ENCODE measurements at places on chromosomes 16 and 17. TPM values are rescaled to one million over a fixed set of nuclear protein-coding genes. Genes with fewer than 3 reads are reported as not detected.

HOXB5 gene
- total RNA-seq, result not detected

MYH13 gene
- not detected for total RNA-seq

MPP2 gene
- total RNA-seq, result 0.75 TPM

CRYBA1 gene
- not detected for total RNA-seq

NPIPA2 gene
- not detected for total RNA-seq

NKD1 gene
- total RNA-seq, result 1.0 TPM

CCL7 gene
- total RNA-seq, result not detected

RHBDL1 gene
- 4.2 TPM for total RNA-seq

DPEP1 gene
- not detected for total RNA-seq

TBC1D3L gene
- total RNA-seq, result 19.7 TPM

GRCh38 chr16:13944816-13945215, 24.9 kb downstream of the ERCC4 start:
- H3K36me3 ChIP-seq, result peaks cover 42% of the 10 kb centered on the region
- no peak for DNase-seq
- no peak overlapping the region for H3K27ac ChIP-seq
- no peaks in the 10 kb centered on the region for H3K27me3 ChIP-seq
- H3K4me1 ChIP-seq, result no peaks in the 10 kb centered on the region
- H3K4me3 ChIP-seq, result no peak overlapping the region

- DNase-seq, result no peak
- H3K4me1 ChIP-seq, result no peaks in the 10 kb centered on the region
- no peak overlapping the region for H3K27ac ChIP-seq
- H3K36me3 ChIP-seq, result no peaks in the 10 kb centered on the region
- H3K4me3 ChIP-seq, result no peak overlapping the region
These were observed 903.9 kb downstream of the CDH11 start for GRCh38 chr16:64217789-64218535.

DNA sequence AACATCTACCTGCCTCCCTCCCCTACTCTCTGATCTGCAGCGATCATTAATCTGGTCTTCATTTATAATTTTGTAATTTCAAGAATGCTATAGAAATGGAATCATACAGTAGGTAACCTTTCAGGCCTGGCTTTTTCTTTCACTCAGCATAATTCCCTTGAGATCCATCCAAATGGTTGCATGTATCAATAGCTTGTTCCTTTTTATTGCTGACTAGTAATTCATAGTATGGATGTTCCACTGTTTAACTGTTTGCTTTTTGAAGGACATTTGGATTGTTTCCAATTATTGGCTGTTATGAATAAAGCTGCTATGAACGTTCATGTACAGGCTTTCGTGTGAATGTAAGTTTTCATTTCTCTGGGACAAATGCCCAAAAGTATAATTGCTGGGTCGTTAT, 125.2 kb downstream of the USP31 start:
- DNase-seq, result no peak
- H3K4me1 ChIP-seq, result no peaks in the 10 kb centered on the region
- no peaks in the 10 kb centered on the region for H3K36me3 ChIP-seq
- no peak overlapping the region for H3K27ac ChIP-seq
- no peaks in the 10 kb centered on the region for H3K27me3 ChIP-seq

- H3K4me3 ChIP-seq, result no peak overlapping the region
- DNase-seq, result no peak
- peaks cover 8% of the 10 kb centered on the region for H3K4me1 ChIP-seq
- no peaks in the 10 kb centered on the region for H3K27me3 ChIP-seq
These were observed 6.2 kb downstream of the RPS6KB1 start for GRCh38 chr17:59899099-59899498.

GRCh38 chr17:59638553-59638952, 18.9 kb downstream of the CLTC start:
- peaks cover 20% of the 10 kb centered on the region for H3K4me1 ChIP-seq
- H3K4me3 ChIP-seq, result no peak overlapping the region
- DNase-seq, result no peak
- no peaks in the 10 kb centered on the region for H3K36me3 ChIP-seq
- H3K27ac ChIP-seq, result no peak overlapping the region

GRCh38 chr16:79623062-79623461, 22.5 kb upstream of the MAF start:
- H3K36me3 ChIP-seq, result no peaks in the 10 kb centered on the region
- no peak overlapping the region for H3K27ac ChIP-seq
- no peaks in the 10 kb centered on the region for H3K27me3 ChIP-seq

- no peaks in the 10 kb centered on the region for H3K36me3 ChIP-seq
- H3K4me3 ChIP-seq, result no peak overlapping the region
- H3K4me1 ChIP-seq, result no peaks in the 10 kb centered on the region
- no peak for DNase-seq
These were observed 46.9 kb upstream of the TMEM132E start for GRCh38 chr17:34532281-34533065.

DNA sequence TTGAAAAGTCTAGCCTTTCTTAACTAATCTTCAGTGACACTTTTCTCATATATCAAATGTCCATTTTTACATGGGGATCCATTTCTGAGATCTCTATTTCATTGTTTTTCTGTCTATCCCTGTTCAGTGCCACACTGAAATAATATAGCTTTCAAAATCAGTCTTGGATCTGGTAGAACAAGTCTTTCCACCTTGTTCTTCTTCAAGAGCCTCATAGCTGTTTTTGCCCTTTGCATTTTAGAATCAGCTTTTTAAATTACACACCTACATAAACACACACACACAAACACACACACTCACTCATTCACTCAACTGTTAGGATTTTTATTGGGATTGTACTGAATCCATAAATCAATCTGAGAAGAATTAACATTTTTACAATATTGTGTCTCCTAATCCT, 19.2 kb downstream of the GSDMB start:
- no peak for DNase-seq
- peaks cover 17% of the 10 kb centered on the region for H3K4me1 ChIP-seq
- H3K27ac ChIP-seq, result no peak overlapping the region
- H3K36me3 ChIP-seq, result no peaks in the 10 kb centered on the region

GRCh38 chr16:76913046-76913445, 277.9 kb upstream of the MON1B start:
- H3K4me3 ChIP-seq, result no peak overlapping the region
- no peak for DNase-seq
- no peaks in the 10 kb centered on the region for H3K27me3 ChIP-seq
- H3K4me1 ChIP-seq, result no peaks in the 10 kb centered on the region
- no peak overlapping the region for H3K27ac ChIP-seq

DNA sequence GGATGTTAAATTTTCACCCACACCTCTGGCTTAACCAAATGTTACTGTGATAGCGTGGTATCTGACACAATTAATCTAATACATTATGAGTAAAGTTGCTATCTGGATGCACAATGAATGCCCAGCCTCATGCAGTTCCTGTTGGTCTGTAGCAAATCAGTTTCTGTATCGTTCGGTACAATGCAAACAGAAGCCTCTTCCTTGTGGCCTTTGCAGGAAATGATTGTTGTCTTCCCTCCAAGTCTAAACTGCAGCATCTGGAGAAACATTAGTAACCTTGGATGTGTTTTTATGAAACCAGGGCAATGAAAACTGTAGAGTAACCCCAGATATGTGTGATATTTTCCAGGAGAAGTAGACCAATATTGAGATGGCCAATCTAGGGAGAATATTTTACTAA, 46.8 kb downstream of the CYB561 start:
- H3K4me3 ChIP-seq, result no peak overlapping the region
- peaks cover 10% of the 10 kb centered on the region for H3K36me3 ChIP-seq
- no peaks in the 10 kb centered on the region for H3K4me1 ChIP-seq
- no peak for DNase-seq

DNA sequence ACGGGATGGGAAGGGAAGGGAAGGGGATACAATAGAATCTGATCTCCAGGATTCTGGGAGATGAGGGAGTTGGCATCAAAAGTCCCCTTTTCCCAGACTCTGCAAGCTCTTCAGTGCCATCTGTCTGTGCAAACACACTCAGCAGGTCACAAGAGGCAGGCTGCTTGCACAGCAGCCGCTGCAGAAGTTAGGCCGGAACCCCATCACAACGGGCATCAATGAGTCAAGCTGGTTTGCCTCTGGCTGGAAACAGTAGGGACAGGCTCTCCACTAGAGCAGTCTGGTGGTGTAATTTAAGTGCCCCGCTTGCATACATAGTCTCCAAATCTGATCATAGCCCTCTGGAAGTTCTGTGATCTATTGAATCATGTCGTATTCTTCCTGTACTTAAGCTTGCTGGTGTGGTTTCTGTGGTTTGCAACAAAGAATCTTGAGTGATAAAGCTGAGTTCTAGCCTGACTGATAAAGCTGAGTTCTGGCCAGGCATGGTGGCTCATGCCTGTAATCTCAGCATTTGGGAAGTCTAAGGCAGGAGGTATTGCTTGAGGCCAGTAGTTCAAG, 33.7 kb upstream of the KDM8 start:
- H3K4me3 ChIP-seq, result no peak overlapping the region
- DNase-seq, result peak; percentile 91
- peak overlapping the region; percentile 41 for H3K27ac ChIP-seq
- H3K27me3 ChIP-seq, result no peaks in the 10 kb centered on the region
- no peaks in the 10 kb centered on the region for H3K36me3 ChIP-seq
- H3K4me1 ChIP-seq, result peaks cover 49% of the 10 kb centered on the region

- no peak overlapping the region for H3K4me3 ChIP-seq
- no peak for DNase-seq
- H3K27me3 ChIP-seq, result no peaks in the 10 kb centered on the region
- no peak overlapping the region for H3K27ac ChIP-seq
- no peaks in the 10 kb centered on the region for H3K36me3 ChIP-seq
These were observed 865.9 kb downstream of the KCNJ2 start for GRCh38 chr17:71035226-71035625.

GRCh38 chr16:8655184-8655717, 19.2 kb upstream of the ABAT start:
- no peak overlapping the region for H3K4me3 ChIP-seq
- H3K4me1 ChIP-seq, result no peaks in the 10 kb centered on the region
- H3K27me3 ChIP-seq, result no peaks in the 10 kb centered on the region
- no peak overlapping the region for H3K27ac ChIP-seq
- H3K36me3 ChIP-seq, result no peaks in the 10 kb centered on the region

DNA sequence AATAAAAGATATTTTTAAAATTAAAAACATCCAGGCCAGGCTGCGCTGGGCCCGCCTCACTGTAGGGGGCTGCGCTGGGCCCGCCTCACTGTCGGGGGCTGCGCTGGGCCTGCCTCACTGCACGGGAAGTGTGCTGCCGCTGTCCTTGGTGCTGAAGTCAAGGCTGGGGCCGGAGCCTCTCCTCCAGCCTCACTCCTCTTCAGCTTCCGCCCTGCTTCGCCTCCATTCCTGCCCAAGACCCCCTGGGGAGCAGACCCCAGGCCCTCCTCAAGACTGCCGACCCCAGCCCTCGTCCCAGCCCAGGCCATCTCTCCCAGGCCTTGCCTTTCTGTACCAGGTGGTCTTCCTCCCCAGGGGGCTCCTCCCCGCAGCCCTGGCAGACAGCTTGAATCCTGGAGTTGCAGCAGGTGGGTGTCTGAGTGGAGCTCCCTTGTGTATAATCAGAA, 26.2 kb downstream of the ENDOV start:
- peak; percentile 44 for DNase-seq
- H3K4me1 ChIP-seq, result no peaks in the 10 kb centered on the region
- H3K27ac ChIP-seq, result no peak overlapping the region
- no peak overlapping the region for H3K4me3 ChIP-seq

DNA sequence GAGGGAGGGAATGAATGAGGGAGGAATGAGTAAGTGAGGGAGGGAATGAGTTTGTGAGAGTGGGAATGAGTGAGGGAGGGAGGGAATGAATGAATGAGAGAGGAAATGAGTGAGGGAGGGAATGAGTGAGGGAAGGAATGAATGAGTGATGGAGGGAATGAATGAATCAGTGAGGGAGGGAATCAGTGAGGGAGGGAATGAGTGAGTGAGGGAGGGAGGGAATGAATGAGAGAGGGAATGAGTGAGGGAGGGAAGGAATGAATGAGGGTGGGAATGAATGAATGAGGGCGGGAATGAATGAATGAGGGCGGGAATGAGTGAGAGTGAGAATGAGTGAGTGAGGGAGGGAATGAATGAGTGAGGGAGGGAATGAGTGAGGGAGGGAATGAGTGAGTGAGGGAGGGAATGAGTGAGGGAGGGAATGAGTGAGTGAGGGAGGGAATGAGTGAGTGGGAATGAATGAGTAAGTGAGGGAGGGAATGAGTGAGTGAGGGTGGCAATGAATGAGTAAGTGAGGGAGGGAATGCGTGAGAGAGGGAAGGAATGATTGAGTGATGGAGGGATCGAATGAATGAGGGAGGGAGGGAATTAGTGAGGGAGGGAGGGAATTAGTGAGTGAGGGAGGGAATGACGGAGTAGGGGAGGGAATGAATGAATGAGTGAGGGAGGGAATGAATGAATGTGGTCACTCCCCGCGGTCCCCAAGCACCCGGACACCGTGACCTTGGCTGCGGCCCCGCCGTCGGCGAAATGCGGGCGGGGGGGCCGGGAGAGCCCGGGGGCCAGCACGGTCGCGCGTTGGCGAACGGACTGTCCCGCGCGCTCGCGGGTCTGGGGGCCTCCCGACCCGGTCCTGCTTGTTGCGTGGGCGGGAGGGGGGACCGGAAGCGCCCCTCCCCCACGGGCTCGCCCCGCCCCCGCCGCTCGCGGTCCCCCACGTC, 1.1 kb upstream of the UBE2I start:
- no peak for DNase-seq
- H3K4me1 ChIP-seq, result peaks cover 52% of the 10 kb centered on the region
- peak overlapping the region; percentile 29 for H3K4me3 ChIP-seq
- H3K27ac ChIP-seq, result peak overlapping the region; percentile 100

DNA sequence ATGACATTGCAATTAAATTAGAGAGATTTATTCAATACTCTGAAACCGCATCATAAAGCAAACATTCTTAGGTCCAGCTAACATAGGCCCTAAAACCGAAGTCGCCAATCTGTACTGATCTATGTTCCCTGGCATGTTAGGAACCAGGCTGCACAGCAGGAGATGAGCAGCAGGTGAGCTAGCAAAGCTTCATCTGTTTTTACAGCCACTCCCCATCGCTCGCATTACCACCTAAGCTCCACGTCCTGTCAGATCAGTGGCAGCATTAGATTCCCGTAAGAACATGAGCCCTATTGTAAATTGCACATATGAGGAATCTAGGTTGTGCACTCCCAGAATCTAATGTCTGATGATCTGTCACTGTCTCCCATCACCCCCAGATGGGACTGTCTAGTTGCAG, 91.5 kb downstream of the PARN start:
- DNase-seq, result no peak
- H3K4me3 ChIP-seq, result no peak overlapping the region
- H3K27me3 ChIP-seq, result no peaks in the 10 kb centered on the region
- H3K36me3 ChIP-seq, result peaks cover 9% of the 10 kb centered on the region
- no peaks in the 10 kb centered on the region for H3K4me1 ChIP-seq

All from natural killer cell (primary cell).